T-helper 17 cell (primary cell): ENCODE measurements at places on chromosomes 2 and 18. TPM values are rescaled to one million over a fixed set of nuclear protein-coding genes. Genes with fewer than 3 reads are reported as not detected.

GRCh38 chr18:79949697-79950487 is 1.6 kb downstream of the SLC66A2 start:
- peaks cover 26% of the 10 kb centered on the region for H3K4me1 ChIP-seq
- peak overlapping the region; percentile 87 for H3K4me3 ChIP-seq
- H3K36me3 ChIP-seq, result no peaks in the 10 kb centered on the region
- DNase-seq, result no peak
- no peaks in the 10 kb centered on the region for H3K27me3 ChIP-seq
- peak overlapping the region; percentile 83 for H3K27ac ChIP-seq

GRCh38 chr2:12716282-12717190 is at the start of gene TRIB2:
Gene TRIB2 (plus strand): TSS chr2:12716936. CDS start chr2:12718308, 1,372 bp downstream.
- H3K36me3 ChIP-seq, result peaks cover 11% of the 10 kb centered on the region
- H3K4me3 ChIP-seq, result peak within 1 kb of the TSS; percentile 99
- peak within 1 kb of the TSS; percentile 98 for H3K27ac ChIP-seq
- peak; percentile 93 for DNase-seq
- peaks cover 55% of the 10 kb centered on the region for H3K4me1 ChIP-seq

GRCh38 chr2:40386177-40386576 is 65.7 kb downstream of the SLC8A1 start:
- no peaks in the 10 kb centered on the region for H3K27me3 ChIP-seq
- no peaks in the 10 kb centered on the region for H3K36me3 ChIP-seq
- no peaks in the 10 kb centered on the region for H3K4me1 ChIP-seq
- DNase-seq, result no peak
- H3K27ac ChIP-seq, result no peak overlapping the region

GRCh38 chr2:229387866-229388265 is 116.8 kb upstream of the PID1 start:
- no peaks in the 10 kb centered on the region for H3K36me3 ChIP-seq
- H3K27ac ChIP-seq, result no peak overlapping the region
- H3K27me3 ChIP-seq, result no peaks in the 10 kb centered on the region
- no peaks in the 10 kb centered on the region for H3K4me1 ChIP-seq
- no peak overlapping the region for H3K4me3 ChIP-seq
- DNase-seq, result no peak

The INO80C gene
- total RNA-seq, result 20.9 TPM

DNA sequence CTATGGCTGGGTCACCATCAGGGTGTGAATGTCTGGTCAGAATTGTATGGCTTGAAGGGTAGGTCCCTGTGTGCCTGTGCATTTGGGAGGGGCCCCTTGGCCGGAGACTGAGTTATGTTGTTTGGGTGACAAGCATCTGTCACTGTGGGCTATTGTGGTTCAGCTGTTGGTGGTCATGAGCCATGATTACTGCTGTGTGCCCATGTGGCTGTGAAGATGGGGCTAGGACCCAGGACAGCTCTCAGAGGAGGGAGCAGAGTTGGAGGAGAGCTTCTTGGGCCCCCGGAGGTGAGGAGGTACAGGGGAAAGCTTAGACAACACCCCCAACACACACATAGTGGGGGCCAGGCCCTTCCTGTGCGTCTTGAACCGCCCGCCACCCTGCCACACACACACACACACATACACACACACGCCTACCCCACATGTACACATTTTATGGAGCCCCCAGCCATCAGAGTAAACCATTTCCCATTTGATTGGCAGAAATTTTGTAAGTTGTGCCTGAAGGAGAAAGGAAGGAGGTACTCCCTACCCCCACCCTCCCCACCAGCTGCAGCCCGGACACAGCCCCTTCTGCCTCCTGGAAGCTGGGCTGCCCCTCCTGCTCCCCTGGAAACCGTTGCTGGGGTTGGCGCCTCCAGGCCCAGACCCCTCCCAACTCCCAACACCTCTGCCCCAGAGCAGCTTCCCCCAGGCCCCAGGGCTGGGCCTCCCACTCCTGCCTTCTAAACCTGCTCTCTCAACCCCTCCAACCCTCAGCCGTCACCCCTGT is 2.0 kb downstream of the GAREM2 start:
- H3K27ac ChIP-seq, result no peak overlapping the region
- peaks cover 33% of the 10 kb centered on the region for H3K27me3 ChIP-seq
- no peaks in the 10 kb centered on the region for H3K36me3 ChIP-seq
- H3K4me1 ChIP-seq, result peaks cover 19% of the 10 kb centered on the region
- peak overlapping the region; percentile 88 for H3K4me3 ChIP-seq
- no peak for DNase-seq

DNA sequence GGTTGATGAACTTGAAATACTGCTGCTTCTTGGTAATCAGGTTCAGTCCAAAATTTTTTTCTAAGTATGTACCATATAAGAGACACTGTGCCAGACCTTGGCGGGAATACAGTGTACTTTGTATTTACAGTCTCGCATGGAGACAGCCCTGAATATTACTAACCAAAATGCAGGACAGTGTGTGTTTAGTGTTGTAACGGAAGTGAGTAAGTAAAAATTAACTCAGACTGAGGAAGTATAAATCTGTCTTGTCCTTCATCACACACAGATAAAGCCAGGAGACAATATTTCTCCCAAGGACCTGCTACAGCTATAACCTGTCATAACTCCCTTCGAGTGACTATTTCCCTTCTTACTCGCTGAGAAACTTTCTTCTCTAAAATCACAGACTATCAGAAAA is 76.9 kb downstream of the ACTR3 start:
- H3K4me1 ChIP-seq, result peaks cover 9% of the 10 kb centered on the region
- no peak for DNase-seq
- no peak overlapping the region for H3K4me3 ChIP-seq

The FSIP2 gene
- total RNA-seq, result 0.57 TPM
